ENCODE measurements at places on chromosomes 16 and 17. TPM values are rescaled to one million over a fixed set of nuclear protein-coding genes. Genes with fewer than 3 reads are reported as not detected.

- no peak for DNase-seq
Measured at GRCh38 chr17:47735536-47736011, 2.5 kb downstream of the TBX21 start.

- DNase-seq = no peak
Measured at GRCh38 chr16:15640966-15641365, 2.0 kb downstream of the MARF1 start.

DNA sequence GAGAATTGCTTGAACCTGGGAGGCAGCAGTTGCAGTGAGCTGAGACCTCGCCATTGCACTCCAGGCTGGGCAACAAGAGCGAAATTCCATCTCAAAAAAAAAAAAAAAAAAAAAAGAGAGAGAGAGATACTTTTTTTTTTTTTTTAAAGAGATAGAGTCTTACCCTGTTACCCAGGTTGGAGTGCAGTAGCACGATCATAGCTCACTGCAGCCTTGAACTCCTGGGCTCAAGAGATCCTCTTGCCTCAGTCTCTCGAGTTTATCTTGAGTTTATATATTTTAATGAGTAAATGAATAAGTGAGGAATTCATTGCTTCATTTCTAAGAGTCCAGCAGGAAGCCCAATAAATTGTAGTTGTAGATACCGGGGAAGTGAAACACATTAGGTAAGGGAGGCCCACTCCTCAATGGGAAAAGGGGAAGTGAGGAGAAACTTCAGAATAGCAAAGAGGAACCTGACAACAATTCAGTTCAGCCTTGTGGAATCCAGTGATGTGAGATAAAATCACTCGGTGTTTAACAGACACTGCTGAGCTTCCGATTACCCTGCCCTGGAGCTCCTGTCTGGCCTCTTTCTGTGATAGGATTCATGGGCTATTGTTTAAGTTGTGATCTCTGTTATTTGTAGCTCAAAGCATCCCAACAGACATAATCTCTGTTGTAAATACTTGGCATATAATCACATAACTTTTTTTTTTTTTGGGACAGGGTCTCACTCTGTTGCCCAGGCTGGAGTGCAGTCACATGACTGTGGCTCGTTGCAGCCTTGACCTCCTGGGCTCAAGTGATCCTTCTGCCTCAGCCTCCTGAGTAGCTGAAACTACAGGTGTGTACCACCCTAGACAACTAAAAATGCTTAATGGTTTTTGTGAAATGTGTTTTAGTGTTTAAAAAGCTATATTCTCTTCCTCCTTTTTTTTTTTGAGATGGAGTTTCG lies 15.8 kb upstream of the ITGAM start:
- DNase-seq = no peak

DNA sequence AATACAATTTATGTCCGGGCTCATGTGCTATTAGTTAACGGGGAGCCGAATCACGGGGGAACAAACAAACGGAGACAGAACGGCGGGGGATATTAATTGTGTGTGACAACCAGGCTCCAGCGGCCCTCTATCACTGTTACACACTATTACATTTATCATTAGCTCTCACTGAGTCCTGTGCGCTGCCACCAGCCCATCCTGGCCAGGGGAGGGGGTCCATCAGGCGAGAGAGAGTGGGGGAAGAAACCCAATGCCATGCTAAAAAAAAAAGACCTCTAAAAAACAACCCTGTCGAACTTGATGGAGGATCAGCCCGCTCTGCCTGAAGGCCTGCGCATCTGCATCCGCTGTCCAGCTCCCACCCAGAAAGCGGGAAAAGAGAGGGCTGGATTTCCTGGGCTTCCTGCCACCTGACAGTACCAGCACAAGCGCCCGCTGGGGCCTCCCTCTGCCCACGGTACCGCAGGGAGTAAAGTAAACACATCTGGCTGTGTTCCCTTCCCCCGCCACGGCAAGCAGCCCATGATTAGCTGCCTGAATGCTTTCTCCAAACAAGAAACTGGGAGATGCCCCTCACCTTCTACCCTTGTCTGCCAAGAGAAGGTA lies 41.7 kb downstream of the PIPOX start:
- DNase-seq = peak; percentile 59

- DNase-seq = no peak
Measured at GRCh38 chr16:69318911-69319289, 7.8 kb downstream of the VPS4A start.

DNA sequence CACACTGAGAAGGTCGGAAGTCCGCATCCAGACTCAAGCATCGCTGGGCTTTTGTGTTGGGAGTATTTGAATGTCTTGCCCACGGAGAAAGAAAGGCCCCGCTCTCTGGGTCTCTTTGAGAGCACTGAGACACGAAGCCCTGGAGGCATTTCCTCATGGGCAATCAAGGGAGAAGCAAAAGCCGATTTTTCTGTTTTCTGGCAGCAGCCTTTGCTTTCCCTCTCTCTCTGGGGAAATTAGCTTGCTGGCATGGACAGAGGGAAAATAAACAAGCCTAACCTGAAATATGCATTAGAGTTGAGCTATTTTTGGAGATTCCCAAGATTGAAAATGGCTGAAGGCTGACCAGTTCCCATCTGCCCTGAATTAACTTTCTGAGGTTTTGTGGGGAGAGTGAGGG lies 238.7 kb downstream of the HAPSTR1 start:
- DNase-seq = no peak

DNA sequence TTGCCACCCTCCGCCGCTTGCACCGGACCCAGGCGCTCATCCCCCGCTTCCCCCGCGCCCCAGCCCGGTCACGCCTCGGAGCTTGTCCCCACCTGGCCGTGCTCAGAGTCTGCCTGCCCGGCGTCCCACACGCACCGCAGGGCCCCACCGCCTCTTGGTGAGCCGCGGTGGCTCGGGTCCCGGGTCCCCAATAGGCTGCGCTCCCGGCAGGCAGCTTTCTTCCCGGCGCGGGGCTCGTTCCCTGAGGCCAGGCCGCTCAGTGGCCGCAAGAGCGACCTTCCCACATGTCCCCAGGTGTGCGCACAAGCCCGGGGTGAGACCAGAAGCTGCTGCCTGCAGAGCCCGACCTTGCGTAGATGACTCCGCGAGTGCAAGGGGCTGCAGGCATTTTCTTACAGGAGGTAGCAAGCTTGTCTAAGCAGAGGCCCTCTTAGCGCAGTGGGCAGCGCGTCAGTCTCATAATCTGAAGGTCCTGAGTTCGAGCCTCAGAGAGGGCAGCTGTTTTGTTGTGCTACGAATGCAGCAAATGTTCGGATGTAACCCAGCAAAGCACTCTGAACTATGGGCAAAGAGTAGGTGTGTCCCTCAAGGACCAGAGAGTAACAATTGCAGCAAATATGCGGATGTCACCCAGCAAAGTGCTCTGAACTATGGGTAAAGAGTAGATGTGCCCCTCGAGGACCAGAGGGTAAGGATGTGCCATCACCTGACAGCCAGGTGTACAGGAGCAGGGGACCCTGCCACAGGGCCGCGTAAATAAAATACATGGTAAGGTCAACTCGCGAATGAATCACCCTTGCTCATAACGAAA lies 15.6 kb downstream of the TLE7 start:
- no peak for DNase-seq

GRCh38 chr17:72710202-72710601 lies 382.3 kb downstream of the SLC39A11 start:
- no peak for DNase-seq

Gene CCDC144A
- total RNA-seq = 4.4 TPM

Gene CTRB1
- not detected for total RNA-seq

Gene PRSS21
- total RNA-seq = not detected

Gene KLHL10
- total RNA-seq = not detected

Gene NPIPB13
- total RNA-seq = 0.50 TPM

Gene ARHGDIG
- total RNA-seq = 1.1 TPM

All from A172 (cell line).